ENCODE measurements at places on chromosomes 12 and 14. TPM values are rescaled to one million over a fixed set of nuclear protein-coding genes. Genes with fewer than 3 reads are reported as not detected.

Gene PIWIL1
- not detected for total RNA-seq

Gene SLC6A12
- total RNA-seq: 7.0 TPM

DNA sequence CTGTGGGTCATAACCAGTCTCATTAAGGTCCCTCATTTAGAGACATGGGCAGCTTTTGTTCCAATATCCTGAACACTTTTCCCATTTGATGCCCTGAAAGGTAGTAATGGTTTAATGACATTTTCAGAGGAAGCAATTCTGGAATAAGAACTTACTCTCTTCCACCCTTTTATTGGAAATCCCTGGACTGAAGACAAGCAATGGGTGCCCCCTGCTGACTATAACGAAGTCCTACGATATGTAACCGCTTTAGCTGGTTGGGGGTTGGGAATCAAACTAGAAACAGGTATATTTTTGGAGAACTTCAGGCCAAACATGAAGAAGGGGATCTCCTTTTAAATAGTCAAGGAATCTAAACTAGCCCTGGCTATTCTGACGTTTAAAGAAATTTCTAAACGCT is 20.5 kb downstream of the SARNP start:
- DNase-seq: no peak

DNA sequence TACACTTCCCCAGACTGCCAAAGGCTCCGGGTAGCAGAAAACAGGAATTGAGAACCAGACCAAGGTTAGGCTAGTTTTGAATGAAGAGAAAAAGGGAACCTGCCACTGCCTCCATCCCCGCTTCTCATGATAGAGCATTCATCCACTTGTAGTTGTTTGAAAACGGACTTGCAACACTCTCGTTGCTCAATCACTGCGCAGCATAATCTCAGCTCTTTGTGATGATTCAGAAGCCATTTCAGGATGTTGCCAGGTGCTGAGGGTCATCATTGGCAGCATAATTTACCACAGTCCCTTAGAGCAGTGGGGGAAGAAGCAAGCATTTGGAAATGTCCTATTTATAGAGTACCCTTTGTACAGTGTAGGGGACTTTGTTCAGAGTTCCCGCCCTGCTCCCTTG is 25.6 kb downstream of the KCNK13 start:
- peak; percentile 28 for DNase-seq

Gene CMA1
- total RNA-seq: not detected

Gene KCNJ8
- 32.5 TPM for total RNA-seq

Gene CLEC4C
- total RNA-seq: not detected

DNA sequence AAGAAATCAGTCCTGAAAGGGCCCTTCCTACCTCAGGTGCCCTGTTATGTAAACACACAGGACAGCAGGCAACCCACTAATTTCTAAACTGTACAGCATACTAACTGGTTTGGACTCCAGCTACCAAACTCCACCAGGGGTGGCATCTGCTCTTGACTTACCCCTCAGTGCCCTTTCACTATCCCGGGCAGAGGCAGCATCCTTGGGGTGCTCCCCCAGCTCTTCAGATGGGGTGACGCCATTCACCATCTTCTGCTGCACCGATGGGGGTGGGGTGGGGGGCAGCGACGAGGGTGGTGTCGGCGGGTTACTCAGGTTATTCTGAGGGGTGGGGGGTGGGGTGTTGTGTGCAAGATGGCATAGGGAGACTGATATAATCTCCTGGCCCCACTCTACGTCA is 11.5 kb upstream of the PRKAG1 start:
- DNase-seq: no peak

Gene ADCY4
- 41.1 TPM for total RNA-seq

Gene TMPRSS12
- not detected for total RNA-seq

Gene MTA1
- total RNA-seq: 72.4 TPM

Gene SLC4A8
- total RNA-seq: 0.37 TPM

GRCh38 chr12:11650286-11651281 is 1.1 kb downstream of the ETV6 start:
- DNase-seq: no peak

Gene RIPK3
- 18.0 TPM for total RNA-seq

Gene CRIP1
- 18.5 TPM for total RNA-seq

Gene GLIPR1L2
- 0.79 TPM for total RNA-seq

- DNase-seq: no peak
Measured at GRCh38 chr12:128711486-128711885, 112.3 kb downstream of the SLC15A4 start.

DNA sequence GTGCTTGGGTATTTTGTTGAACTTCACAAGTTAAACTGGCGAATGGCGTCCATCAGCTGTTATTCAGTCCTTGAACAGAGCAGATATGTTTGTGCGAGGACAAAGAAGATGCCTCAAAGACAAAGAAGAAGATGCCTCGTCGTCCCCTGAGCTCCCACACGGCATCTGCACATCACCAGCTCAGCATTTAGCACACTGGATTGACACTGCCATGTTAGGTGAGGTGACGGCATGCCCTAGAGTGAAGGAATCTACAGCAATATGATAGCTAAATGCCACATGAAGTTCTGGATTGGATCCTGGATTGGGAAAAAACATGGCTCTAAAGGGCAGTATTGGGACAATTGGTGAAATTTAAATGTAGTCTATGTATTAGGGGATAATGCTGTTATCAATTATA is 15.4 kb downstream of the SAMD4A start:
- DNase-seq: no peak

- no peak for DNase-seq
Measured at GRCh38 chr12:48924617-48925303, 532 bp downstream of the FKBP11 start.

- no peak for DNase-seq
Measured at GRCh38 chr12:108321688-108322087, 17.4 kb downstream of the CMKLR1 start.

GRCh38 chr14:59261334-59261733 is 72.9 kb downstream of the DAAM1 start:
- no peak for DNase-seq

Gene OTX2
- not detected for total RNA-seq

DNA sequence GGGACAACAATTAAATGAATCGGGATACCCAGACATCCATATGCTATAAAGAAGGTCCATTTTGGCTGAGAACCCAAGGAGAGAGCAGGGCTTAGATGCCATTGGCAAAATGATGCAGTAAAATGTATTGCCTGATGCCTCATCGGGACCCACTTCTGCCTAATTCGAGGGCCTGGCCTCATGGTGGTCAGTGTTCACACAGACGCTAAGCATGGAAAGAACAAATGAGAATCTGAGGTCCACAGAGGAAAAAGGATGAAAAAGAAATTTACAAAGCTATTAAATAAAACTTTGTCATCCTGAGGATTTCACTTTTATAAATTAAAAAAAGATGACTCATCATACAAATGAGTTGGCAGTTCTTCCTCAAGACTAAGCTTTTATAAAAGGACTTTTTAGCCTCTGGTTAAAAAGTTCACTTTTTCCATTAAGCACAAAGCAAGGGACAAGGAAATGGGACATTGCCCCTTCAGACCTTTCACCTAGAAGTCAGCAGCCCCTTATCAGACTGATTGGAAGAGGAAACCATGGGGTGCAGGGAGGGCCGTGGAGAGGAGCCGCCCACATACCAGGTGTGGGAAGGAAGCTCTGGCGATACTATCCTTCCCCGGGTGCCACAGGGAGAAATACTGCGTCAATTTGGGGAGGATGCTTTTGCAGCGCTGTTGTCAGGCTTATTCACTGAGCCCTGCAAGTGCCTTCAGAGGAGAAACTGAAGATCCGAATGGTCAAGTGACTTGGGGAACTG is 176.0 kb downstream of the EGLN3 start:
- no peak for DNase-seq

Gene PDE3A
- total RNA-seq: 18.6 TPM

- no peak for DNase-seq
Measured at GRCh38 chr12:130044991-130045621, 117.2 kb upstream of the FZD10 start.

Gene TEDC1
- 18.9 TPM for total RNA-seq

Gene PTPRB
- 165 TPM for total RNA-seq

DNA sequence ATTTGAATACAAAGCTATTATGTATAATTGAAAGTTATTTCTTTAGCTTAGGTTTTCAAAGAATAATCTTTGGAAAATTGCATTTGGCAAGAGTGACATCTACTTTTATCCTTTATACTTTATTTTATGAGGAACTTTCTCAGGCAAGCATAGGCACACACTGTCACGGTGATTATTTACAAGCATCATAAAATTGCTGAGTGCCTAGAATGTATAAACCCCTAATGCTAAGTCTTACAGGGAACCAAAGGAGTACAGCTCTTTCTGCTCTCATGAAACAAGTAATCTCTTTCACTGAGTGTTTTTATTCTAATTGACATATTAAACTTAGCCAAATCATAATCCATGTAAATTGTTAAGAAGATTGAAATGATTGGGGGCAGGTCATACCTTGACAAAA is 154.9 kb downstream of the FSCB start:
- DNase-seq: no peak

- DNase-seq: no peak
Measured at GRCh38 chr12:122656298-122656697, 46.9 kb downstream of the HCAR2 start.

Gene KNTC1
- 13.6 TPM for total RNA-seq

Gene CYP27B1
- total RNA-seq: 2.8 TPM

Gene KRT6A
- total RNA-seq: 3.3 TPM

DNA sequence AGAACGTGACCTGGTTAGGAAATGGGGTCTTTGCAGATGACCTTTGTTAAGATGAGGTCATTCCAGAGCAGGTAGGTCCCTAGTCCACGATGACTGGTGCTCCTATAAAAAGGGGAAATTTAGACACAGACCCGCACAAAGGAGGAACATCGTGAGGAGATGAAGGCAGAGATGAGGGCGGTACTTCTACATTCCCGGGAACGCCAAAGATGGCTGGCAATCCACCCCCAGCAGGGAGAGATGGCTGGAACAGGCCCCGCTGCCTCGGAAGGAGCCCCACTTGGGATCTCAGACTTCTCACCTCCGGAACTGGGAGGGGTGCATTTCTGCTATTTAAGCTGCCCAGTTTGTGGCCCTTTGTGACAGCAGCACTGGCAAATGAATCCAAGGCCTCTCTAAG is 85.0 kb downstream of the ITPK1 start:
- no peak for DNase-seq

- no peak for DNase-seq
Measured at GRCh38 chr12:72493407-72493806, 221.2 kb downstream of the TRHDE start.

GRCh38 chr12:19288603-19289244 is 150.6 kb upstream of the AEBP2 start:
- DNase-seq: no peak

DNA sequence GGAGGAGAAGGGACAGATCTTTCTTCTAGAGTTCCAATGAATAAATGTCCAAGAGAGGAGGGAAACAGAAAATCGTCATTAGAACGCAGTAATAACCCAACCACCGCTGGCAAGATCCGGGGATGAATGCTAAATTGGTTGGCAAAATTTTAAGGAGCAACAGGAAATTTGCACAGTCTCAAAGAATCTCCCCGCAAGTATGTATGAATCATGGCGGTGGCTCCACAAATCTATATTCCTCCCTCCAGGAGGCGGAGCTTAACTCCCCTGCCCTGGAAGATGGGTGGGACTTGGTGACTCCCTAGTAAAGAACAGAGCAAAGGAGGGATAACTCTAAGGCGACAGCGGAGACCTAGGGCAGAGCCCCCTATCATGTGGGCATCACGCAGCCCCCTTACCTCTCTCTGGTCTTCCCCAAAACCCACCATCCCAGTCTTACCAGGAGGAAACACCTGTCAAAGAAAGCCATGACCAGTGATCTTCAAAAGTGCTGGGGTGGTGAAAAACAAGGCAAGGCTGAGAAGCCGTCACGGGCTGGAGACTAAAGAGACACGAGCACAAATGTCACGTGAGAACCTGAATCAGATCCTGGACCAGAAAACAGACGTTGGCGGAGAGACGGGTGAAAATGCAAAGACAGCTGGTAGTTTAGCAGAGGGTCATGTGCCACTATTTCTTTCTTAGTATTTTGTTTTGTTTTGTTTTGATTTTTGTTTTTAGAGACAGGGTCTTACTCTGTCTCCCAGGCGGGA is 125.8 kb downstream of the NCOR2 start:
- DNase-seq: no peak

DNA sequence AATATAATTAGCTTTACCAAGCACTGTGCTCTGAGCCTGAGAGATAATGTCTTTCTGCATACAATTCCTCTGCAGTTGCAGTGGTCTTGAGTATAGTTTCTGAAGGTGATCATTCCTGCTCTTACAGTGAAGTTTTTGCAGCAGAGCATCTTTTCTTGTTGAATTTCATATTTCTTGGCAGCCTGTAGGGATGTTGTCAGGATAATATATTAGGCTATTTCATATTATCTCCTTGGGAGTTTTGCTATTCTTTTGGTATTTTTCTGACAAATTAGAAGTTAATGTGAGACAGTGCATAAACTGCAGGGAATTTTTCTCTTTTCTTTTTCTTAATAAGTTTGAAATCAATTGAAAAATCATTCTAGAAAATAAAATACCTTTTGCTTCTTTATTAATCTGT is 1502.6 kb upstream of the FLRT2 start:
- no peak for DNase-seq

Gene NELL2
- 22.9 TPM for total RNA-seq

GRCh38 chr14:31944256-31945073 is 132.6 kb upstream of the ARHGAP5 start:
- DNase-seq: no peak

GRCh38 chr14:69042787-69043444 is 63.8 kb upstream of the ACTN1 start:
- DNase-seq: no peak

DNA sequence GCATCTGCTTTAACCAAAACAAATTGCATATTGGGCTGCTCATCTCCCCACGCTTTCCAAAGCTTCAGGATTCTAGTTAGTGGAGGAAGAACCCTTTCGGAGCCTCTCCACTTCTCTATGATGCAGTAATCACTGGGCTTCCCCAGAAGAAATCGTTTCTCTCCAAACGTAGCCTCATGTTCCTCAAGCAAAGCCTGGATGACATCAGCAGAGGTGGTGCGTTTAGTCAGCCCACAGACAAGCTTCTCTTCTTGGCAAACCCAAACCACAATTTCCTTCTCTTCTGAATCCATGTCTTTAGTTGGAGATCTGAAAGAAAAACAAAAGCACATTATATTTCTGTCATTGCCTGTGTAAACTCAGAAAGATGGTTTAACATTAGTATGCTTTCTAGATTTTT is 30.6 kb downstream of the RASSF9 start:
- DNase-seq: no peak

GRCh38 chr12:42568952-42569915 is 20.3 kb downstream of the PRICKLE1 start:
- DNase-seq: no peak

DNA sequence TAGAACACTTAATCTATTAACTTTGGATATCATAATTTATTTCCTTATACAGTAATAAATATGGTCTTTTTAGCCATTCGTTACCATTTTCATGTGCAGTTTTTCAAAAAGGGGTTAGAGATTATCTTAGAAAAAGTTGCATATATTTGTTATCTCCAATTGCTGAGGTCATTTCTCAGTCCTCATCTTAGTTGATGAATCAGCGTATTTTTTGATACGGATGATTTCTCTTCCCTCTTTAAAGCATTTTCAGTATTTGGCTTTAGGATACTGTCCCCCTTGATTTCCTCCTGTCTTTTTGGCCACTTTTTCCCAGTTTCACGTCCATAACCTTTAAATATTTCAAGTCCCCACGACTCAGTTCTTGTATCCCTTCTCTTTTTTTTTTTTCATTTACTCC is 21.8 kb downstream of the DNAL1 start:
- no peak for DNase-seq

GRCh38 chr14:61475316-61475715 is 153.9 kb downstream of the PRKCH start:
- DNase-seq: no peak

Data from omental fat pad (tissue), 4 donors.